Stimulated activated CD4-positive, alpha-beta T cell treated with anti-CD3 and anti-CD28 coated beads, Interleukin-1b, Interleukin-23, amount 100 ng/mL, for 4 hours (primary cell): ENCODE measurements at places on chromosomes 16 and 17.

- DNase-seq, result no peak
Observed at GRCh38 chr16:19479302-19479721, 42.6 kb downstream of the GDE1 start.

GRCh38 chr17:41002814-41003213, 3.1 kb upstream of the KRTAP3-2 start:
- DNase-seq, result no peak

DNA sequence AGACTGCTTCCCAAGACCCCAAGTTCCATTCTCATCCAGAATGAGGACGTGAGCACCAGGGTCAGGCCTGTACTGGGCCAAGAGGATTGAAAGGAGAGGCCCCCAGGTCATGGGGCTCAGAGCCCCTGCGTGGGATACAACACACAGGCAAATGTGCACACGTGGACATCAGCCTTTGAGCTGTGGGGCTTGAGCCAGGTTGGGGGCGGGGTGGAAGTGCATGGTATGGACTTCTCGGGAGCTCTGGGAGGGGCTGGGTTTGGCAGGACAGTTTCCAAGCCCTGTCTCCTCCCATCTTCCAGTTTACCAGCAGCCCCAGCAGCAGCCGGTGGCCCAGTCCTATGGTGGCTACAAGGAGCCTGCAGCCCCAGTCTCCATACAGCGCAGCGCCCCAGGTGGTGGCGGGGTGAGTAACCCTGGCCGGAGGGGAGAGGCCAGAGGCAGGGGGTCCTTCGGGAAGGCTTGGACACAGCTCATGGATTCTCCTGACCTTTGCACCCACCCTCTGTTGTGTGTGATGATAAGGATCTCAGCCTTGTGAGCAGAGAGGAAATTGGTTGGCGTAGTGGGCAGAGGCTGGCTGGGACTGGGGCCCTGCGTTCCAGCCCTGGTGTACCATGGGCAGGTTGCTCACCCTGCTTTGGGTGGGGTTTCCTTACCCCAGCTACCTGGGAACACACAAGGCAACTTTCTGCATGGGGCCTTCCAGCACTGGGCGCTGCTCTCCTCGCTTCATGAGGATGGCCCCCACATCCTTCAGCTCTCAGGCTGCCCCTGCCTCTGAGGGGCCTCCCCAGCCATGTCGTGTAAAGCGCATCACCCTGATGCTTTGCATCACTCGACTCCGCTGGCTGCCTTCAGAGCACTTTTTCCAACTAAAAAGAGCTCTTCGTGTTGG, 10.4 kb upstream of the LASP1NB start:
- no peak for DNase-seq

DNA sequence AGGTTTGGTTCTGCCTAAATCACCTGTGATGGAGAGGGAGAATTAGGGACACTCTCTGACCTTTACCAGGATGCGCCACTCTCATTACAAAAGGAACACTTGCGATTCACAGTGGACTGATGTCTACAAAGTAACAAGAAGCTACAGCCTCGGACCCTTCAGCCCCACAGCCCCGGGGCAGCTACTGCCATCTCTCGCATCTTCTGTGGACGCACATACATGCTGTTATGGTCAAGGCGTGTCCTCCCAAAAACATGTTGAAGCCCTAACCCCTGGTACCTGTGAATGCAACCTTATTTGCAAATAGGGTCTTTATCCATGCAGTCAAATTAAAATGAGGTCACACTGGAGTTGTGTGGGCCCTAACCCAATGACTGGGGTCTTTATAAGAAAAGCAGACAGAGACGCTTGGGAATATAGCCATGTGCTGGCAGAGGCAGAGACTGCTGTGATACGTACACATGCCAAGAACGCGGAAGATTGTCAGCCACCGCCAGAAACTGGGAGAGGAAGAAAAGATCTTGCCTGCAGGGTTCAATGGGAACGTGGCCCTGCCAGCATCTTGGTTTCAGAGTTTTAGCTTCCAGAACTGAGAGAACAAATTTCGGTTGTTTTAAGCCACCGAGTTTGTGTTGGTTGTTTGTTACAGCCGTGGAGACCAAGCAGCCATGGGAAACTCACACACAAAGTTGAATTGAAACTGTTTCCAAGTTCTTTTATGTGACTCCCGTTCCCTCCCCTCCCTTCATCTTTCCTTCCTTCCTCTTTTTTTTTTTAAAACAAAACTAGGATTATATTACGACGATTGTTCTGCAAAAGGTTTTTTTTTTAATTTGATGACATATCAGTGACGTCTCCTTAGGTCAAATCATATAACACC, 23.1 kb downstream of the ATP2C2 start:
- no peak for DNase-seq

DNA sequence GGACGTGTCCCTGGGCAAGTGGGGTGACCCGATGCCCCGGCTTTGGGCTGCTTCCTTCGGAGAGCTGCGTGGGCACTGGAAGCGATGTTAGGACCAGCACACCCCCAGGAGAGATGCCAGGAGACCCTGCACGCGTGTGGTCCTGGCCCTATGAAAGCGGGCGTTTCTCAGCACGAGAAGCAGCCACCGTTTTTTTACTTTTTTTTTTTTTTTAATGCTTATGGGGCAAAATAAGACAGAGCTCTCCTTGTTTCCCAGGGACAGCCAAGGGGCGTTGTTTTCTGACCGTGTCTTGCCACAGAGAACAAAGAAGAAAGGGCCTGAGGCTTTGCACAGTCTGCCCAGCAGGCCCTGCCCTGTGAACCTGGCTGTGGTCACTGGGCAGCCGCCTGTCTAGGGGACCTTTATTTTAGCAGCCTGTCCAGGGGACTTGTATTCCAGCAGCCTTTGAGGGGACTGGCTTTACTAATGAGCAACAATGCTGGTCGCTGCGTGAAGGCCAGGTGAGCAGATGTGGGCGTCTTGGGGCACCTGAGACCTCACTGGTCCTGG, 996 bp downstream of the SLC25A10 start:
- no peak for DNase-seq

DNA sequence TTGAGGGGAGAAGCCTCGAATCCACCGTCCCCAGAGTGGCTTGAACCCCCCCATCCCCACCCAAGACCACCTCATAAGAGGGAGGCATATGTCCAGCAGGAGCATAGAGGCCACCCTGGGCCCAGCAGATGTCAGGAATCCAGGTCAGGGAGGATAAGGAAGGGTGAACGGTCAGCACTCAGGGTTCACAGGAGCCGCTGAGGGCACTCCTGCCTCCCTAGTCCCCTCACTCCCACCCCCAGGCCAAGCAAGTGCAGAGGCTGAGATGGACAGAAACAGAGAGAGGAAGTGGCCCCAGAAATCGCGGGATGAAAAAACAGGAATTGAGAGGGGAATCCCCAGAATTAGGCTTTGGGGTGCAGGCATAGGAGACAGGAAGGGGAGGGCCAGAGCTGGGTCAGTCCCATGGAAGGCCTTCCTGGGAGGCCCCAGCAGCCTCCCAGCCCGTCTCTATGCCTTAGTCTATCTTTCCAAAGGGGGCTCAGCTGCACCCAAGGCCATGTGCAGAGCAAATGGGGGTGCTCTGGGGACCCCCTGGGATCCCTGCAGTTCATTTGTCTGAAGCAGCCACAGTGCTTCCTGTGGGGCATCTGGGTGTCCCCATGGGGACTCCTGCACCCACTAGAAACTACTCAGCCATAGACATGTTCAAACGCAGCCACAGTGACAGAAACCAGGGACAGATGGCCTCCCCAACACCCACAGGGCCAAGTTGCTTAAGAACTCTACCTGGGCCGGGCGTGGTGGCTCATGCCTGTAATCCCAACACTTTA, 1.7 kb downstream of the CMTM3 start:
- DNase-seq, result no peak

DNA sequence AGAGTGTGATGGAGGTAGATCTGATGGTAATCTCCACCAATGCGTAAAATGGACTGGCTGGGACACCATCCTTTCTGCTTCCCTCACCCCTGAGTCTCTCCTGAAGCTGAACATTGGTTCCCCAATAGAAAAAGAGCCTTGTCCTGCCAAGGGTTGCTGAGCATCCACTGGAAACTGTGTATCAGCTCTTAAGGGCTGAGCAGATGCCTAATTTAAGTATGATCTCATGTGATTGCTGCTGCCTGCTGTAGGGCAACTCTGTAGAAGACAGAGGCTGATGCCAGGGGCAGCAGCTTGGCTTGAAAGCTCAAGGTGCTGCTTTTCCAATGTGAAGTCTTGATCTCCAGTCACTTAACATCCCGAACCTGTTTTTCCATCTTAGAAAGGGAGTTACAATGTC, 310.3 kb upstream of the CCL2 start:
- no peak for DNase-seq

- no peak for DNase-seq
Observed at GRCh38 chr17:57881143-57881542, 31.3 kb upstream of the MRPS23 start.

DNA sequence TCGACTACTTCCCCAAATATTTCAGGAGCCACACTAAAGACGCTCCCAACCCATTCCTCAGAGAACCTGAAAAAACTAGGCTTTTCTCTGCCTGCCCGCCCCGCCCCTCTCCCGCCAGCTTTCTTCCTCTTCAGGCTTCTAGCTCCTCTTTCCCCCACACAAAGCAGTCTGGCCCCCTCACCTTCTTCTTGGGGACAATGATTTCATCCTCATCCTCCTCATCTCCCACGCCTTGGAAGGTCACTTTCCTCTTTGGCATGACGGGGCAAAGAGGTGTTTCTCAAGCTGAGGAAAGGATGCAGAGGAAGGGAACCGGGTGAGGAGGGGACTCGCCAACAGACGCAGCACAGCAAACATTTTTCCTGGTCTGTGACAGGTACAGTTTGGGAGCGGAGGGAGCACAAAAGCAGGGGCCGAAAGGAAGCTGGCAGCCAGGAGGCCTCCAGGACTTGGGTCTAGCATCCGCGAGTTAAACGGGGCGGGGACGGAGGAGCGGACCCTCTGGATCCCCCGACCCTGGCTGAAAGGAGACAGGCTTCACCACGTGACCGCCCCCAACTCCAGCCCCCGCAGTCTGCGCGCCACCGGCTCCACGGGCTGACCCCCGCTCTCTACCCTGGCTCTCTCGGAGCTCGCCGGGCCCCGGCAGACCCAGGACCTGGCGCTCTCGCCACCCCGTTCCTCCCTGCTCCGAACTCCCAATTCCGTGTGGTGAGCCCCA, 525 bp downstream of the CD2BP2 start:
- DNase-seq, result no peak

- DNase-seq, result no peak
Observed at GRCh38 chr16:79648826-79649225, 48.3 kb upstream of the MAF start.

DNA sequence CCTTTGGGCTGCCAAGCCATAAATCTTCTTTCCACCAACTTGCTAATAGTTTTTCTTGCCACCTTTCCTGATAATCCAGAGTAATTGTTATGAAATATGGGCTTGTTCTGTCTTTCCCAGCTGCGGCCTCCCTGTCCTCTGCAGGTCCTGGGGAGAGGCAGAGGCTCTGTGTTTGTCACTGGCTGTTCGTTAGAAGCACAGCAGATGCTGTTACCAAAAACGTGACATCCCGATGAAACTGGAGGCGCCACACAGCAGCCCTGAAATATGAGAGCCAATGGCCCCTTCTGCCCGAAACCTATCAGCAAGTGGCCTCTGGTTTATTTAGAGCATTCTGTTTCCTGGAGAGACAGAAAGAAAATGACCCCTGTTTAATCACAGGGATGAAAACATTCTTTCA, 115.1 kb upstream of the ANKFN1 start:
- no peak for DNase-seq

DNA sequence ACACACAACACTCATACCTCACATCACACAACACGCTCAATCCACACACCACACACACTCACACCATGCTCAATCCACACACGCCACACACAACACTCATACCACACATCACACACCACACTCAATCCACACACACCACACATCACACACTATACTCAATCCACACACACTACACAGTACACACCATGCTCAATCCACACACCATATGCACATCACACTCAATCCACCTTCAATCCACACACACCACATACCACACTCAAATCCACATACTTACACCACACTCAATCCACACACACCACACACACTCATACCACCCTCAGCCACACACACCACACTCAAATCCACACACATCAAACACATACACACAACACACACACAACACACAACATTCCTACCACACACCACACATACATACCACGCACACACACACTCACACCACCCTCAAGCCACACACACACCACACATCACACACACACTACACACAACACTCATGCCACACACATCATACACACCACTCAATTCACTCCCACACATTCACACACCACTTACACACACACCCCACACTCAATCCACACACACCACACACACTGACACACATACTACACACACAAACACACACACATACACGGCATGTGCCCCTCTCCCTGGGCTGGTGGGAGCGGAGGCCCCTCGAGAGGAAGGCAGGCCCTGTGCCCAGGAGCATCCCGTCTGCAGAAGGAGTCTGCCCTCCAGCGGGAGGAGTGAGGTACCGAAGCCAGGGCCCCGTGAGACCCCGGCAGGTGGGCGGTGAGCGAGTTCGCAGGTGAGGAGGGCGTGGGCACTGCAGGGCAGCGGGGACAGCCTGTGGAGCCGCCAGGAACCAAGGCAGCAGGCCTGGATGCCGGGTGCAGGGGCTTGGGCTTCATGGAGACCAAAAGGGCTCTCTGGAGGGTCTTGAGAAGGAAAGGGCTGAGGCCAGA, 33.1 kb upstream of the RPTOR start:
- DNase-seq, result no peak

DNA sequence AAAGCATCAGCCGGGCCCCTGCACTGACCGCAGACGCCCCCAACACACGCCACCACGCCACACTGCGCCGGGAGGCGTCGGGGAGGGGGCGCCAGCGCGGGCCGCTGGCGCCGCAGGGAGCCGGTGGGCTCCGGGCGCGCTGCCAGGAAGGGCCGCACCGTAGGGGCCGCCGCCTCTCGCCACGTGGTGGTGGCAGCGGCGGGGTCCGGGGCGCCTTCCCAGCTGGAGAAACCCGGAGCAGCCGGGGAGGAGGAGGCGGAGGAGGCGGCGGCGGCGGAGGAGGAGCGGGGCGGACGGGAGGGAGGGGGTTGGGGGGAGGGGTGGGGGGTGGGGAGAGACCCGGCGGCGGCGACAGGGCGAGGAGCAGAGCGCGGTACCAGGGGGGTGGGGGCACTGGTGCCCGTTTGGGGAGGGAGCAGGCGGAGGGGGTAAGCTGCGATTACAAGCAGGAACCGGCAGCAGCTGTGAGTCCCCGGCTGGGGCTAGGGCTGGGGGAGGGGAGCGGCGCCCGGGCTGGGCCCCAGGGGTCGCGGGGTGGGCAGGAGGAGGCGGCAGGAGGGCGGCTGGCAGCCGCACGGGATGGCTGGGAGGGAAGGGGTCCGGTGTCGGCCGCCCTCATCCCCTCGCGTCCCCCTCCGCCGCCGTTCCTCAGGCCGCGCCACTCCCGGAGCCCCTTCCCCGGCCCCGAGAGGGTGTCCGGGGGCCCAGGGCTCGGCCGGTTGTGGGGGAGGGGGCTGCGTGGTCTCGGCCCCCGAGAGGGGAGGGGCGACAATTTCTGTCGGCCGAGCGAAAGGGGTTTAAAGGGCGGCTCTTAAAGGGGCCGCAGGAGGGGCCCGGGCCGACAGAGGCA, at the start of gene TBKBP1:
Gene TBKBP1 (plus strand): TSS at position 431 of the 850 bp plus-strand sequence. CDS start 1,952 bp downstream, outside the sequence.
- peak; percentile 56 for DNase-seq

- DNase-seq, result no peak
Observed at GRCh38 chr16:52114379-52114778, 432.6 kb downstream of the TOX3 start.

GRCh38 chr17:59047616-59048015, 59.1 kb downstream of the TRIM37 start:
- no peak for DNase-seq
